GM23248 (cell line): ENCODE measurements at places on chromosomes 3 and 15. TPM values are rescaled to one million over a fixed set of nuclear protein-coding genes. Genes with fewer than 3 reads are reported as not detected.
A peak's percentile ranks its signal among the peaks of the same experiment; 100 is the strongest.

GRCh38 chr15:36903922-36904556 lies 196.3 kb downstream of the MEIS2 start:
- DNase-seq: no peak
- H3K4me1 ChIP-seq: peaks cover 46% of the 10 kb centered on the region
- H3K27ac ChIP-seq: no peak overlapping the region
- no peaks in the 10 kb centered on the region for H3K36me3 ChIP-seq

- no peak overlapping the region for H3K4me3 ChIP-seq
- DNase-seq: no peak
- no peak overlapping the region for H3K27ac ChIP-seq
- no peaks in the 10 kb centered on the region for H3K27me3 ChIP-seq
These were observed 111.6 kb upstream of the TBL1XR1 start for GRCh38 chr3:177308911-177309310.

GRCh38 chr3:182704926-182705325 lies 88.4 kb upstream of the ATP11B start:
- peaks cover 24% of the 10 kb centered on the region for H3K27me3 ChIP-seq

DNA sequence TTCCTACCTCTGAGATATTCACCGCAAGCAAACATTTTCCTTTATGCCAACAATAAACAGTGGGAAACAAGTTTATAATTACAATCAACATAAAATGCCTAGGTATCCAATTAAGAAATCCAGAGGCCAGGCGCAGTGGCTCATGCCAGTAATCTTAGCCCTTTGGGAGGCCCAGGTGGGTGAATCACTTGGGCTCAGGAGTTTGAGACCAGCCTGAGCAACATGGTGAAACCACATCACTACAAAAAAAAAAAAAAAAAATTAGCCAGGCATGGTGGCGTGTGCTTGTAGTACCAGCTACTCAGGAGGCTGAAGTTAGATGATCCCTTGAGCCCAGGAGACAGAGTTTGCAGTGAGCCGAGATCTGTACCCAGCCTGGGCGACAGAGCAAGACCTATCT lies 17.3 kb downstream of the TBC1D2B start:
- H3K4me3 ChIP-seq: no peak overlapping the region
- peaks cover 65% of the 10 kb centered on the region for H3K4me1 ChIP-seq
- no peak for DNase-seq
- no peaks in the 10 kb centered on the region for H3K27me3 ChIP-seq
- H3K36me3 ChIP-seq: no peaks in the 10 kb centered on the region

- DNase-seq: no peak
- H3K4me1 ChIP-seq: no peaks in the 10 kb centered on the region
- H3K27ac ChIP-seq: no peak overlapping the region
These were observed 33.5 kb upstream of the ALPK3 start for GRCh38 chr15:84783493-84784251.

DNA sequence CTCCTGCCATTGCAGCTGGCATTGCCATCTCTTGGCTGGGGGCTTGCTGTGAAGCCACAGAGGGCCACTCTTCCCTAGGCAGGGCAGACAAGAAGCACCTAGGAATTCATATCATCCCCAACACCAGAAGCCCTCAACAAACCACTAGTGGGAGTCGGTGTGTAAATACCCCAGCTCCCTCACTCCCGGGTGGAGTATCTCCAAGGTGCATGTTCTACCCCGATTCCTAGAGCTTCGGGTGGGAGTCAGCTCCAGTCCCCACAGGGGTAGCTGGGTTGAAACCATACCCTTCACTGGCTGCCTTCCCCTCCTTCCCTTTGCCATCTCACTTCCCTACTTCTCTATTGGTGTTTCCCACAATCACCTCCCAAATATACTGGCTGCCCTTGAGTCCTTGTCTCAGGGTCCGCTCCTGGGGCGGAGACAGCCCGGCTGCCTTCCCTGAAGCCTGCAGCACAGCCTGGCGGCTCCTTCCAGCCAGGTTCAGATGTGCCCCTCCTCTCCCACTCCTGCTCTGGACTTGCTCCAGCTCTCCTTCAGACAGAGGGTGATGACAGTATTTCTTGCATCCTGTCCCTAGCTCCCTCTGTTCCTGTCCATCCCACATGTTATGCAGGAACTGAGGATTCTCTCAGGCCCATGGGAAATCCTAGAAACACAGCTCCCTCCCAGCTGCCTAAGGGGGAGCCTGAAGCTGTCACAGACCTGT lies 33.3 kb downstream of the FAM3D start:
- no peak overlapping the region for H3K27ac ChIP-seq
- H3K36me3 ChIP-seq: no peaks in the 10 kb centered on the region
- no peak for DNase-seq
- peaks cover 16% of the 10 kb centered on the region for H3K4me1 ChIP-seq

The PAK6 gene
- total RNA-seq: not detected in 2 replicates

DNA sequence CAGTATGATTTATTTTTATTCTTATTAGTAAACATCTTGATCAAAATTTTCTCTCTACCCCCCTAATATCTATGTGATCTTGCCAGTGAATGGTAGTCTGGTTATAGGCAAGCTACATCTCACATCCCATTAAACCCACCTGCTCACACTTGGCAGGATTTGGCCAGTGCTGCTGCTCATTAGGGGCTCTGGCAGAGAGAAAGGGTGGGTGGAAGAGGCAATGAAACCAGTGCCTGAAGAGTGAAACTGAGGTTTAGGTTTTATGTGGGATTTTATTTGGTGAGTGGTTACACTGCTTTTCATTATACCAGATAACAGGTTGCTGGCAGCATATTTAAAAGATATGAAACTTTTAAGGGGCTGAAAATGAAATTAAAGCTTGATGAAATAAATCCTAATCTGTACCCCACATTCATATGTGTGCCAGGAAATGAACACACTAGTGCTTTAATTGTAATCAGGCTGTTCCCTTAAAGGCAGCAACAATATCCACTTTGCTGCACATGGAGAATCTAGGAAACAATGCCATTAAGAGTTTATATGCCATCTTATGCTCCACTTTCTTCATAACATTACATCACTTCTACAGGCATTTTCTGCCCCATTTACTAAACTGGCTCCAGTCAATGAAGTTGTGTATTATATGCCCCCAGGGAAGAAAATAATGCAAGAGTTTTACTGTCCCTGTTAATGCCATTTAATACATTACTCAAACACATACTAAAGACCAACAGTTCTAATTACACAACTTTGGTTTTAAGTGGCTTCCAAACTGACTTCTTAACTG lies 688.7 kb downstream of the MECOM start:
- H3K27ac ChIP-seq: no peak overlapping the region
- peaks cover 10% of the 10 kb centered on the region; the same call in 1 of the 2 replicates for H3K4me1 ChIP-seq
- no peak for DNase-seq
- H3K4me3 ChIP-seq: no peak overlapping the region
- no peaks in the 10 kb centered on the region for H3K36me3 ChIP-seq
- no peaks in the 10 kb centered on the region for H3K27me3 ChIP-seq

DNA sequence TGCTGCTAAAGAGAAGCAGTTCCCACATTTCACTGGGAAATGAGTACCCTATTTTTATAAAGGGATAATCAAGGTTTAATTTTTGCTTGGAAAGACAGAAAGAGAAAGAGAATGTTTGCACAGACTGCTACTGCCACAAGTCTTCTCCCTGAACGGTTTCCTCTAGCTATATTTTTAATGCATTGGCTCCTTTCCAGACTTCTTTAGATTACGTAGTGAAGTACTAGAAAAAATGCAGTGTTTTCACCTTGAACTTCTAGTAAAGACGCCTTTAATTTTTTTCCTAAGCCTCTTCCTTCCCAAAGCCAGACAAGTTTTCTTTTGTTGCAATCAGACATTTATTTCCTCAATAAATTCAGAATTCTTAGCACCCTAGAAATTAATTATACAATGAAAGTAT lies 248.3 kb upstream of the CCDC54 start:
- no peaks in the 10 kb centered on the region for H3K36me3 ChIP-seq
- no peak overlapping the region for H3K27ac ChIP-seq
- no peak overlapping the region for H3K4me3 ChIP-seq

- H3K27me3 ChIP-seq: no peaks in the 10 kb centered on the region
- peak; percentile 91 for DNase-seq
- H3K4me3 ChIP-seq: no peak overlapping the region
- H3K27ac ChIP-seq: peak overlapping the region; percentile 18; the same call in 1 of the 2 replicates
These were observed 16.0 kb upstream of the GPR171 start for GRCh38 chr3:151219056-151219455.

The EFCC1 gene
- not detected in 2 replicates for total RNA-seq

- no peak overlapping the region for H3K27ac ChIP-seq
- no peak for DNase-seq
- no peaks in the 10 kb centered on the region for H3K27me3 ChIP-seq
- H3K4me1 ChIP-seq: no peaks in the 10 kb centered on the region
These were observed 148.3 kb downstream of the PLCH1 start for GRCh38 chr3:155596615-155597014.

DNA sequence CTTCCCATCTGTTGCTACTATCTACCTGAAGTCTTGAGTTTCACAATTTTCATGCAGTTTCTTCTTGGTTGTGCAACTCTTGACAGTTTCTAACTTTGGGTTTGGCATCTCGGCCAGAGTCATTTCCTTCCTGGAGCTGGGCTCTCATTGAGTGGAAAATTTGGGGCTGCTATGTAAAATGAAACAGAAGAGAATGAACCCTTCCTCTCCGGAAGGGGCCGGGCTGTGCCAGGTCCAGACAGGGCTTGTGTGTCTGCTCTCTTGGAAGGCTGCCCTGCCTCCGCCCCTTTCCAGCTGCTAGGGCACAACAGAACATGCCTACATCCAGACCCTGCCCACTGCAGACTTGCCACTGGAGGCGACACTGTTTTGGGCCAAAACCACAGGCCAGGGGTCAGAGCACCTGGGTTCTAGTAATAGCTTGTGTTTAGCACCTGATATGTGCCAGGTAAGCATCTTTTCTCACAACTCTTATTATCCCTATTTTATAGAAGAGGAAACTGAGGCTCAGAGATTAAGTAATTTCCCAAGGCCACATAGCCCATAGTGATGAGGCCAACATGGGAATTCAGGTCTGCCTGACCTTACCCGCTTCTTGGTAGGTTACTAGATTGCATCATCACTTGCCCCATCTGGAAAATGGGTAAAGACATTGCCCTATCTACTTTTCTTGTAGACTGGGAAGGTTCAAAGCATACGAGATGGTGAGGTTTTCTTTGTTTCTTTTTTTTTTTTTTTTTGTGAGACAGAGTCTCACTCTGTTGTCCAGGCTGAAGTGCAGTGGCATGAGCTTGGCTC lies 25.0 kb downstream of the IRAK2 start:
- H3K4me1 ChIP-seq: peaks cover 38% of the 10 kb centered on the region
- H3K27me3 ChIP-seq: no peaks in the 10 kb centered on the region
- H3K36me3 ChIP-seq: no peaks in the 10 kb centered on the region
- DNase-seq: peak; percentile 81
- no peak overlapping the region for H3K4me3 ChIP-seq

DNA sequence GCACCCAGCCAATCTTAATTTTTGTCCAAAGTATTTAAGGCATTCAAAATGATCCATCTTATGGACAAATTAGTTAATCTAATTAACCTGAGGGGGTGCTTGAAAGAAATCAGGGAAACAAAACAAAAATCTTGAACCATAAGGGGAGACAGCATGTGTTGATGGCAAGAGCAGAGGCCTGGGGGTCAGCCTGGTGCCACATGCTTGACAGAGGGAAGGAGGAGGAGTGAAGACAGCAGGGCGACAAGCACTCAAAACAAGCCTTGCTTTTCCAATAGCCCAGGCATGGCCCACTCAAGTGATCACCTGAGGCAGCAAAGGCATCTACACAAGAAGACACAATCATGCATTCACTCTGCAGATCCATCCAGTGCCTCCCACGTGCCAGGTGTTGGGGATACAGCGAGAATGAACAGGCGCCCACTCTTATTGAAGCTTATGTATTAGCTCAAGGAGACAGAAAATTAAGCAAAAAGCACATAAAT lies 25.0 kb upstream of the MGLL start:
- H3K4me3 ChIP-seq: no peak overlapping the region
- no peaks in the 10 kb centered on the region for H3K36me3 ChIP-seq
- DNase-seq: no peak
- peaks cover 13% of the 10 kb centered on the region; the same call in 1 of the 2 replicates for H3K27me3 ChIP-seq

DNA sequence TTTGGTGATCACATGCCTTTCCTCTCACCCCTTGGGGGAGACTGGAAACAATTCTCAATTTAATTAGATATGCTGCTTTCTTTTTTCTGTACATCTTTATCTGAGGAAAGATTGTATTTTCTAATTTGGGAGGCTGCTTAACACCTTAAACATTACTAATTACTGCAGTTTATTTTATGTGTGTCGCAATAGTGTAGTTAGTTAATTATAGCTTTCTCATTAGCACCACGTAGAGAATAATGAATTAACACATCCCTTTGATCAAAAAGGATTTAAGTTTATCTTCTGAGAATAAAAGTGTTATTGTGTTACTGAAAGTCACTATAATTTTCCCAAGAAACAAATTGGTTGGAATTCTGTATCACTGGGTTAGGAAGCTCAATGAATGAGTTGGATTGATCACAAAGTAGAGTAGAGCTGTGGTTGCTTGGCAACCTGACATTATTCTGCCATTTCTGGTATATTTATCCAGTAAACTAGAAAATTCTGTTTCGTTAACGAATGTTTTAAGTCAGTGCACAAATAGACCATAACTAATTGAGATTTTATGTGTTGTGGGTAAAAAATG lies 4.3 kb downstream of the CHL1 start:
- H3K27ac ChIP-seq: no peak overlapping the region
- H3K4me3 ChIP-seq: no peak overlapping the region
- no peaks in the 10 kb centered on the region for H3K36me3 ChIP-seq
- no peak for DNase-seq
- H3K4me1 ChIP-seq: no peaks in the 10 kb centered on the region
- peaks cover 28% of the 10 kb centered on the region for H3K27me3 ChIP-seq

The TMEM212 gene
- not detected in 2 replicates for total RNA-seq

GRCh38 chr3:2661078-2661477 lies 449.1 kb downstream of the IL5RA start:
- no peaks in the 10 kb centered on the region for H3K36me3 ChIP-seq
- H3K4me1 ChIP-seq: no peaks in the 10 kb centered on the region
- no peak overlapping the region for H3K27ac ChIP-seq
- no peak overlapping the region for H3K4me3 ChIP-seq

DNA sequence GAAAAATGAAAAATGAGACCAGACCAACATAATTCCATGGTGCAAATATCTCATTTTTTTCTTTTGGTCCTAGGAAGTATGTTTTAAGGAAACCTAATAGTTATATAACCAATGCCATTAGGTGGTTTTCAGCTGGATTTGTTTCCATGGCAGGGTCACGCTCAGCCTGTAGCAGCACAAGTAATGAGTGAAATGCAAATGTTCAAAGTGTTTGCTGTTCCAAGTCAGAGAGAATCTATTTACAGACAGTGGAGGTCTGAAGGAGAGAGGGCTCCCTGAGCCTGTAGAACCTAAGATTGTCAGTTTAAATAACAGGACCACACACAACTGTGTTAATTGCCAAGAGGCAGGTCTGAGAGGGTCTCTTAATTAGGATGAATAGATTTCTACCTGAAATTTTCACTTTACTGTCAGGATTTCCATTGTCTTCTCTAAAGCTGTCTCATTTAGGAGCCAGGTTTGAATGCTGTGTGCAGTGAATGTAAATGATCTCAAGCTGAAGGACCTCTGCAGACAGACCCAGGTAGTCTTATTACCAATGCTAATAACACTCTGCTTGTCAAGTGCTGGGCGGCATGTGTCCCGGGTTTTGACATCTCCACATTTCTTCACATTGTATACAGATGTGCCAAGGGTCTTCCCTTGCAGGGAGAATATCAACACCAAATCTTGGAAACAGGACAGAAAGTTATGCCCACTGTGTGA lies 317.3 kb upstream of the NECTIN3 start:
- H3K4me1 ChIP-seq: no peaks in the 10 kb centered on the region
- DNase-seq: no peak
- H3K27me3 ChIP-seq: no peaks in the 10 kb centered on the region
- H3K36me3 ChIP-seq: no peaks in the 10 kb centered on the region
- no peak overlapping the region for H3K27ac ChIP-seq

The DNAJC17 gene
- total RNA-seq: 13.4 and 64.4 TPM in 2 replicates

- no peaks in the 10 kb centered on the region for H3K27me3 ChIP-seq
- DNase-seq: peak; percentile 28
- H3K4me1 ChIP-seq: no peaks in the 10 kb centered on the region
- no peak overlapping the region for H3K27ac ChIP-seq
- H3K4me3 ChIP-seq: no peak overlapping the region
These were observed 51.7 kb downstream of the FAM174B start for GRCh38 chr15:92603743-92604470.

The TM4SF4 gene
- total RNA-seq: 0.97 TPM in 1 of 2 replicates, not detected in the other
